ENCODE measurements at places on chromosomes 1 and 21.

DNA sequence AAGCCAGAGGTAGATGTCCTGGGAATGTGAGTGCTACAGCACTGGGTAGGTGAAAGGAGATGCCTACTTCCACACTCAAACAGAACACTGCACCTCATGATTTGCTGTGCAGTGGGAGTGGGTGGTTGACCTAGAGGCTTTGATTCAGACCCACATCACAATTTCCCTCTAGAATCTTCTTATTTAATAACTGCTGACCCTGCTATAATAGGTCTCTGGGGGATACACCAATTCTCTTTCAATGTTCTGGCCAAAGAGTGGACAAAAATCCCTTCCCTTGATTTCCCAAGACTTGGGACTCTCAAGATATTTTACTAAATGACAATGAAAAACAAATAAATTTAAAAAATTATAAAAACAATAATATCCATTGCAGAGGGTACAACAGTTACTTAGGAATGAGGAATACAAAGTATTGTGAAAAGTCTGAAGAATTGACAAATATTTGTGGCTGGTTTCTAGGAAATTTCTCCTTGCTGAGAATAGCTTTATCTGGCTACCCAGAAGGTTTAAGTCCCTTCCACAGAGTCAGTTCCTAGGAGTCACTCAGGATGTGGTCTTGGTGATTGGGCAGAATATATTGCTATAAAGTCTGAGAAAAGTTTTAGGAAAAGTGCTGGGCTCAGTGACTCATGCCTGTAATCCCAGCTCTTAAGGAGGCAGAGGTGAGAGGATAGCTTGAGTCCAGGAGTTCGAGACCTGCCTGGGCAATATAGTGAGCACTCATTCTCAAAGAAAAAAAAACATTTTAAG is 2.4 kb upstream of the FCGR2A start:
- no peak for DNase-seq

DNA sequence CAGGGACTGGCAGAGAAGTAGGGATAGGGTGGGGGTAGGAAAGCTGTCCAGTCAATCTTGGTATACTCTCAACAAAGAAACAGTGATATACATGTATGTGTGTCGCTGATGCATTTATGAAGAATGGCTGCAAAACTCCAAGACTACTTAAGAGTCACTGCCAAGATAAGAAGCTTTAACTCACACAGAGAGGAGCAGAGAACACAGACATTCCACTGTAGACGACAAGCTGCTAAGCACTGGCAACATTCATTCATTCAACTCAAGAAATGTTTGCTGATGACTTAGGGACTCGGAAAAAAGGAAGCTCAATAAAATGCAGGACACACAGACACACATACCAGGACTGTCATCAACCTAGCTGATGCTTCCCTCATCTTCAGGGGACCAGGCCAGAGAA is 5.5 kb downstream of the CTNNBIP1 start:
- no peak for DNase-seq

DNA sequence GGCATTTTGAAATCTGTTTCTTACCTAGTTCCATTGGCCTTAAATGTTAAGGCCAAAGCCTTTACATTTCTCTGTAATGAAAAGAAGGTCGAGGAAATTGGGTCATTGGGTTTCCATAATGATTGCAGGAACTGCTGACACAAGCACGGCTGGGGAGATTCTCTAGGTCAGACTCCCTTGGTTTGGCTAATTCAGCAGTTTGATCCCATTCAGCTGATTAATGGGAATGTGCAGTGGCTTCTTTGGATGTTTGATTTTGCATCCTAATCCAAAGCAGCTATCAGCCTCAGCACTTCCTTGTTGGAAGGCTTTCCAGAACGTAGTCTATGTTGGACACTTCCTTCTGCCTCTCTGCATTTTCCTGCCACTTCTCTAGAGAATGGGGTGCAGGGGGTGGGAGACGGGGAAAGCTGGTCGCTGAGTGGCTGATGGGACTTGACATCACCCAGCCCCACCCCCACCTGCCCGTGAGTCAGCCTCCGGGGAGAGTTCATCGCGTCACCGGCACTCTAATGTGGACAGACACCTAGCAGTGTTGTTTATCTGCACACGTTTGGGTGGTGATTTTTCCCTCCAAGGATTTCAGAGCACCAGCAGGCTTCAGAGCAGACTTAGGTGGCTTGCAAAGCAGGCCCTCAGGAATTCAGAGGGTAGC is 5.4 kb downstream of the PSEN2 start:
- DNase-seq: no peak

DNA sequence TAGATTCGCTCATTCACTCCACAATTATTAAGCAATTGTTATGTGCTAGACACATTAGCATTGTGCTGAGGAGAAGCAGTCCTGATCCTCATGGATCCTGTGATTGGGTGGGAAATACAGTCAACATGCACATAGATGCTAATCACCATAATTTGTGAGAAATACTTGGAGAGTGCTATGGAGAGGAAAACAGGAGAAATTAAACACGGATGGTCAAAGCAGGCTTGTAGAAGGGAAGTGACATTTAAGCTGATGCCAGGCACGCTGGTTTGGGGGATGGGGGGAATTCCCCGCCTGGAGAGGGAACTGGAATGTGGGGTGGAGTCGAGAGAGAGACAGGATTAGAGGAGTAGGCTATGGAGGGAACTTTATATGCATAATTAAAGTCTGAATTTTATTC is 52.2 kb upstream of the L1TD1 start:
- DNase-seq: no peak

- no peak for DNase-seq
These were observed 6.0 kb downstream of the TEX35 start for GRCh38 chr1:178518894-178519293.

DNA sequence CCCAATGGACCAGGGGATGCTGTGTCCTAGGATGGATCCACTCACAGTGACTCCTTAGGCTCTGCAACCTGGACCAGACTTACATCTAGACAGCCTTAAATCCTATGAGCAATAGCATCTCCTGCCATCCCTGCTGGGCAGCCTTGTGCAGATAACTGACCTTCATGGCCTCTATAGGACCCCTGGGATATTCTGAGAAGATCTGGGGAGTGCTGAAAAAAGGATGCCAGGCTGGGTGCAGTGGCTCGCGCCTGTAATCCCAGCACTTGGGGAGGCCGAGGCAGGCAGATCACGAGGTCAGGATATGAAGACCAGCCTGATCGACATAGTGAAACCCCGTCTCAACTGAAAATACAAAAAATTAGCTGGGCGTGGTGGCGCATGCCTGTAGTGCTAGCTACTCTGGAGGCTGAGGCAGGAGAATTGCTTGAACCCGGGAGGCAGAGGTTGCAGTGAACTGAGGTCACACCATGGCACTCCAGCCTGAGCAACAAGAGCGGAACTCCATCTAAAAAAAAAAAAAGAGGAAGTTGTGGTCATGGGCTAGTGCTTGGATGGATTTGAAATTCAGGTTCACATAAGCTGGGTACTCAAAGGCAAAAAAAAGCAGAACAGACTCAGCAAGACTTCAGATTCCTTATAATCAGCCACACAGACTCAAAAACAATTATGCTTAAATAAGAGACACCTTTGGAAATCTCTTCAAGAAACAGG is 10.9 kb upstream of the SH2D1B start:
- DNase-seq: no peak

DNA sequence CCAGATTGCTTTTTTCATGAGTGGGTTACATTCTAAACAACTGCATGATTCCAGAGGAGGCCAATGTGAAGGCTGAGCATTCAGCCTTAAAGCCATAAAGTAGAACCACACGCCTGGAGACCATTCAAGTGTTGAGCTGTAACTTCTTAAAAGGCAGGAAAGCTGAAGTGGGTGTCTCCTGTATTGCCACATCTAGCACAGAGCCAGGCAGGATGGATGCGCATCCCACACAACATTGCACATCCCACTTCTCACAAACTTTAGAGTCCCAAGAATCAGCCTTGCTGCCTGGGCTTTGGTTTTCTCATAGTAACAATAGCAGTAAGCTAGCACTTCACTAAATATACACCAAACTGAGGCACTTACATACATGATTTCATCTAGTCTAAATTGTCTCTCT is 151.7 kb downstream of the DAB1 start:
- no peak for DNase-seq

DNA sequence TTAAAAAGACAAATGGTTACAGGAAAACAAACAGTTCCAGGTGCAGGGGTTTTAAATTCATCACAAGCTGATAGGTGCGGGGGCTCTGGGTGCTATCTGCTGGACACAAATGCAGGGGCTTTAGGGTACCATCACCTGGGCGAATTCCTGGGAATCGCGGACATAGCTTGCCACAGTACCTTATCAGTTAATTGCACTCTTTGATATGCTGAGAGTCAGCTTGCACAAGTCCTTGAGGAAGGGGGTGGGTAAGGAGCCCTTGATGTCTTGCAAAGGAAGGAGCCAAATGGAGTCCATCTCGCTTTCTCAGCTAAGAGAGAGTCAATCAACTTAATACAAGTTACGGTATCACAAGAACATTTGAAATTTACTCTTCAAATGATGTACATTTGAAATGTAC is 25.4 kb upstream of the TMEM54 start:
- DNase-seq: no peak

DNA sequence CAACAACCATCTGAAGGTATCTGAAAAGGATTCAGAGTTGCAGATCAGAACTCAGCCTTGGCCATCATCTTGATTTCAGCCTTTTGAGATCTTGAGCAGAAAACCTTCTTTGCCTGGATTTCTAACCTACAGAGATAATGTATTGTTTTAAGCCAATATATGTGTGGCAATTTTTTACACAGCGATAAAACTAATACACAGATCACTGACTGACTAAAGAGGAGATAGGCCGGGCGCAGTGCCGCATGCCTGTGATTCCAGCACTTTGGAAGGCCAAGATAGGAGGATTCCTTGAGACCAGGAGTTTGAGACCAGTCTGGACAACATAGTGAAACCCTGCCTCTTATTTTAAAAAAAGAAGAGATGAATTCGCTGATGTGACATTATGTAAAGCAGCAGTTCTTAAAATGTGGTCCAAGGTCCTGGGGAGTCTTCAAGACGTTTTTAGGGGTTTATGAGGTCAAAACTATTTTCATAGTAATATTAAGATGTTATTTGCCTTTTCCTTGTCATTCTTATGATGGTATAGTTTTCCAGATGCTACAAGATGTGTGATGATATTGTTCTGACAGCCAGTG is 50.1 kb upstream of the CNN3 start:
- no peak for DNase-seq

DNA sequence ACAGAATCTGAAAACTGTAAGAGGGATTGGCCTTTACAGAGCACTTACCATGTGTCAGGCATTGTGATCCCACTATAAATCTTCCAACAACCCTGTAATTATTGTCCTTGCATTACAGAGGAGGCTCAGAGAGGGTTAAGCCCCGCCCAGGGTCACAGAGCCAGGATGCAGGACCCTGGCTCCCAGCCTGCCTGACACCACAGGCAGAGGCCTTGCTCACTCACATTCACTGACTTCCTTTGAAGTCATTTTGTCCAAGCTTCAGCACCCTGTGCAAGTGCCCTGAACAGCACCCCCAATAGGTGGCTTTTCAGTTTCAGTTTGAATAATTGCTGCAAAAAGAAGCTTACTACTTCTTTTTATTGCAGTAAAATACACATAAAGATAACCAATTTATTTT is 256.8 kb upstream of the NFIA start:
- DNase-seq: no peak

DNA sequence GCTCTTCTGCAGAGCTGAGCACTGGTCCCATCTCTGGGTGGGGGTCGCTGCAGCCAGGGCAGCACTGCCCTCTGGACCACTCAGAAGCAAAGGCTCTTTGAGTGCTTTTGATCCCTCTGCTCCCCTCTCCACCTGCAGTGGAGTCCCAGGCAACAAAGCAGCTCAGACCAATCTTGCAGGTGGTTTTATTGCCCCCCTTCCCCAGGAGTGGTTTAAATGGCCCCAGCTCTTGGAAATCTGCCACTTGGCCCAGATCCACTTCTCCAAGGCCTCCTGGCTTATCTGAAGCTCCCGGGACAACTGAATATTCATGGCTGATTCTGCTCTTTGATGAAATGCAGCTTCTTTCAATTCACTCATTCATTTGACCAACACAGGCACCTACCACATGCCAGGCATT is 2.7 kb downstream of the STUM start:
- DNase-seq: no peak

DNA sequence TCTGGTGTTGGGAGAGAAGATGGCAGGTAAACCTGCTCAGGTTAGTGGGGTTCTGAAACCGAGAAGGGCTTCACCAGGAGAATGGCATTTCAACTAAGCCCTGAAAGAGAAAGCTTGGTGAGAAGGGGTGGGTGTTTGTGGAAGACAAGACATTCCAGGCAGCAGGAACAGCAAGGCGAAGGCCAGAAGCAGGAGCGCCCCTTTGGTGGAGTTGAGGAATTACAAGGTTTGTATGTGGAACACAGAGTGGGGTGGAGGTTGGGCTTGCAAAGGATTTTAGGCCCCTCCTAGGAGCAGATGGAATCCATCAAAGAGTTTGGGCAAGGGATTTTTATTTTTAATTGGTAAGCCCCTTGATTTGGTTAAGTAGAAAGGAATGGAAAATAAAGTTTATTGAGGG is 24.8 kb upstream of the ELOA start:
- no peak for DNase-seq

- no peak for DNase-seq
These were observed 408.0 kb downstream of the MATN1 start for GRCh38 chr1:30315185-30315960.

GRCh38 chr1:112232848-112233247 is 163.2 kb upstream of the CTTNBP2NL start:
- DNase-seq: no peak

- DNase-seq: no peak
These were observed 81.0 kb downstream of the PAX7 start for GRCh38 chr1:18711536-18712251.

DNA sequence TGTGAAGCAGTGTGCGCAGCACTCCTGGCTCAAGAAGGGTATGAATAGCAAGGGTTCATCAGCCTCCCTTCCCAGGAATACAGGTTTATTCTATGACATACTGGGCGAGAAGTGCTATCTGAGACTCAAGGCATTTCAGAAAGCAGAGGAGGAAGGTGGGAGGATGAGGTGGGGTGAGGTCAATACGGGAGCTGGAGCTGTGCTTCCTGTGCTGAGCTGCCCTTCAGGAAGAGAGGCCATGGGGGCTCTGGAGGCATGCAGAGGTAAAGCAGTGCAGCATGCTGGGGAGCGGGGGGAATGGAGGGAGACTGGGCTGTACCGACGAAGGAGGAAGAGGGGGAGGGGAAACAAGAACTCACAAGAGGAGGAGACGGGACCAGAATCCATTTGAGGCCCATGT is 717.6 kb downstream of the PTPRU start:
- no peak for DNase-seq

DNA sequence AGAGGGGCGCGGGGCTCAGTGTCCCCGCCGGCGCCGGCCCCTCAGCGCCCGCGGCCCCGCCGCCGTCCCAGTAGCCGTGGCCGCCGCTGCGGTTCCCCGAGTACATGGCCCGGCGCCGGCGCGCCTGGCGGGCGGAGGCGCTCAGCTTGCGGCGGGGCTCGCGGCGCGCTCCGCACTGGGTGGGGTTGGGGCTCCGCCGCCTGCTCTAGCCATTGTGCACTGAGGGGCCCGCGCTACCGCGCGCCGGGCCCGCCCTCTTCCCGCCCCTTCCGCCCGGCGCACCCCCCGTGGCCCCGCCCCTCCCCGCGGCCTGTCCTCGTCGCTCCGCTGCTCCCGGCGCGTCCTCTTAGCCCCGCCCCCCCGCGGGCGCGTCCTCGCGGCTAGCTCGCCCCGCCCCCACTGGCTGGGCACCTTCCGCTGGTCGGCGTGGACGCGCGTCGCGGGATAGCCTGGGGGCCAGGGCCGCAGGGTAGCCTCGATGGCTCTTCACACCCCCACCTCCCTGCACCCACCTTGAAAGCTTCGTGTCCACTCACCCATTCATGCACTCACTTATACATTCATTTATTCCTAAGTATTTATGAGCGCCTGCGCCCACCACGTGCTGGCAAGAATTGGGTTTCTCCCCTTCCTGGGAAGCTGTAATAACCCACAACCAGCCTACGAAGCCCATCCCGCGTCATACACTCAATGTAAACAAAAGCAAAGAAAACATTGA is at the start of the genes CHML and OPN3:
TSS of gene CHML (minus strand) at position 221 of the 718 bp plus-strand sequence. CDS start 4,603 bp downstream, outside the sequence.
TSS of gene OPN3 (minus strand) at position 221 of the 718 bp plus-strand sequence. CDS start at position 106, 115 bp downstream.
- peak; percentile 72 for DNase-seq

Data from fibroblast of skin of left quadriceps (primary cell).